ENCODE measurements at places on chromosomes 12 and 14.

GRCh38 chr12:55694651-55695050, 13.1 kb downstream of the ITGA7 start:
- DNase-seq: no peak

- no peak for DNase-seq
Measured at GRCh38 chr12:95788637-95789036, 1.9 kb downstream of the NTN4 start.

DNA sequence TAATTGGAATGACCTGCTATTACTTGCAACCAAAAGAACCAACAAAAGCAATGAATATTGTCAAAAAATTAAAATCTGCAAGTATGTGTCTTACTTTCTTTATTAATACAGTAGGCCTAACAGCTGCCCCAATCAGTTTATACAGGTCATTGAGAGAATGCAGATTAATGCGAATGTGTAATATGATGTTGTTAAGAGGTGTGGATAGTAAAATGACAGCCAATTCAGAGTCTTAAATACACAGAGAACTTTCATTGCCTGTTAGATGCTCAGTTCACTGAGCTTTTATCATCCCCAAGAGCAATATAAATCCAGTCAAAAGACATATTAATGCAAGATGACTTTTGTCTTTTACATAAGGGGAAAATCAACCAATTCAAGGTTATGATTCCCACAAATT, 58.7 kb downstream of the STXBP6 start:
- no peak for DNase-seq

GRCh38 chr12:48980953-48981756, 3.0 kb downstream of the WNT1 start:
- peak; percentile 54 for DNase-seq

DNA sequence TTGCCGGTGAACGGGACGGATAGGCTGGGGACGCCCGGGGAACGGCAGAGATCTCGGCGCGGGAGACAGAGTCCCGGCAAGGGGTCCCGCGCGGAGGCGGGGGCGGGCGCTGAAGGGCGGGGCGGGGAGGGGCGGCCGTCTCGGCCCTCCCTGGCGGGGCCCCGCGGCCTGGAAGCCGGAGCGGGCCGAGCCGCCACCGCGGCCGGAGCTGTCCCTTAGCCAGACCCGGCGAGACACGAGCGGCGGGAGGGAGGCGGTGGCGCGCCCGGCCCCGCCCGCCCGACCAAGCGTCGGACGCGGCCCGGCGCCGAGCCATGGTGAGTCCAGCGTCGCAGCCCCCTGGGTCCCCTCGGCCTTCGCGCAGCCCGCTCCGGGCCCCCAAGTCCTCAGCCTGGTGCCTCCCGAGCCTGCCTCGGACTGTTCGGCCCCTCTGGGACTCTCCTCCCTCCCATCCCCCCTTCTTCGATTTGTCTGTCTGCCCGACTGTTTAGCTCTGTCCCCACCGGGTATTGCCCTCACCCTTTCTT, at the start of gene ARHGEF40:
TSS of gene ARHGEF40 (plus strand) at position 222 of the 527 bp plus-strand sequence. CDS start at position 315, 93 bp downstream.
- DNase-seq: peak; percentile 80

DNA sequence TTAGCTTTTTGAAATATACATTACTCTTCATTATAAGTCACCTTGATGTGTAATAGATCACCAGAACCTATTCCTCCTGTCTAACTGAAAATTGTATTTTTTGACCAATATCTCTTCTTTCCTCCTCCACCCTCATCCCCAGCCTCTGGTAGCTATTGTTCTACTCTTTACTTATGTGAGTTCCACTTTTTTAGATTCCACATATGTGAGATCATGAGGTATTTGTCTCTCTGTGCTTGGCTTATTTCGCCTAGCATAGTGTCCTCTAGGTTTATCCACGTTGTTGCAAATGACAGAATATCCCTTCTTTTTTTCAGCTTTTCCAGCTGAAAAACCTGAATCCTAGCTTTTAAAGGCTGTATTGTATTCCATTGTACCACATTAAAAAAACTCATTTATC, 82.1 kb downstream of the MIPOL1 start:
- DNase-seq: no peak

DNA sequence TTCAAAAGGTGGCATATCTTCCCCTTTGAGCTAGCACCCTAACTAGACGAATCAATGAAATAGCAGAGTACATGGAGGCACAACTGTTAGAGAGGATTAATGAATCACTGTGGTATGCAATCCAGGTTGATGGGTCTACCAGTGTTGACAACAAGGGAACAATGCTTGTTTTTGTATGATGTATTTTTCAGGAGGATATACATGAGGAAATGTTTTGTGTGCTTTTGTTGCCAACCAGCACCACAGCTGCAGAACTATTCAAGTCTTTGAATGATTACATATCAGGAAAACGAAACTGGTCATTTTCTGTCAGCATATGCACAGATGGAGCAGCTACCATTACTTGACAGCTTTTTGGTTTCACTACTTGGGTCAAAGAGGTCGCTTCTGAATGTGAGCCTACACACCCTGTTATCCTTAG, 142.6 kb downstream of the GPHN start:
- DNase-seq: no peak

DNA sequence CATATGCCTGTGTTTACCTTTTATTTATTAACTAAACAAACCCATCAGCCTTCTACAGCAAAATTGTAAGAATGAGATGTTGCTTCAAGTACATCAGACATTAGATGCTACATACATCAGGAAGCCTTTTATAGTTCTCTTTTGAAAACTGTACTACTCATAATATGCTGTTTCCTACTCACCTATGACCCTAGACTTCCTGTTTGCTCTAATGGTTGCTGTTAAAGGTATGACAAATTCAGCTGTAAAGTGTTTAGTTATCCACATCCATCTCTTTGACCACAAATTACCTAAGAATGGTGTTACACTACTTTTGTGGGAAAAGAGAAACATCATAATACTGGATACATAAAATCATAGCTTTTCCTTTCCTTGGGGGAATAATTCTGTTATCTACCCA, 220.0 kb downstream of the RAD51B start:
- DNase-seq: no peak

DNA sequence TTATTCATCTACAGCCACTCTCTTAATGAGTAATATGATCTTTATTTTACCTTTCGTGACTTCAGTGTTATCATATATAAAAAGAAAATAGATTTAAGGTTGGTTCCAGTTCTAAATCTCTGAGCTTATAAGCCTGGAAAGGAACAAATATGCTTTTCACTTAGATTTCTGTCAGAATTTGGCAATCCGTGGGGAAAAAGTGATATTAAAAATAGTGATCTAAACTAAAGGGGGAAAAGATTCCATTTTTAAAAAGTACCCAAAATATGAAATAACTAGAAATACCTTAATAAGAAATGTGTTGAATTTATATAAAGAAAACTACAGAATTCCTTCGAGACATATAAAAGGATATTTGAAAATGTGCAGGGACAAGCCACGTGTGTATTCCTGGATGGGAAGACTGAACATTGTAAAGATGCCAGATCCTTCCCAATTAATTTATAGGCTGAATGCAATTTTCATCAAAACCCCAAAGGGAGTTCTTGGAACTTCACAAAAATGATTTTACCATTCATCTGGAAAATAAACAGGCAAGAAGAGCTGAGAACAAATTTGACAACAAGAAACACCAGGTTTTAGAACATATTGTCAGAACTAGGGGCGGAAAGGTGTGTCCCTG, 142.5 kb downstream of the EFCAB11 start:
- DNase-seq: no peak

DNA sequence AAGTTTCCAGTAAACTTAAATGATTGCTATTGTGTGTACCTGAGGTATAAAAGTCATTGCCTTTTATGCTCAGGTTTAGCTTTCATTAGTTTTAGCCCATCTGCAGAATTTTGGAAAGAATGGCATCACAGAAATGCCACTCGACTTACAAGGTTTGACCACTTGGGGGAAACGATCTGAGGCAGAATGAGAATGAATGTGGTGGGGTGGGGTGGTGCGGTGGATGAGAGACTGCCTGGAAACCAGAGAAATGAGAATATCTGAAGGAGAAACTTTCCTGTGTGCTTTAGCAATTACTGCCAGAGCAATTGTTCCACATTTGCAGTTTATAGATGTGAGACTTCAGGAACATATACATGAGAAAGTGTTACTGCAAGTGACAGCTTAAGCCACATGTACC, 225.4 kb upstream of the PDE3A start:
- no peak for DNase-seq

DNA sequence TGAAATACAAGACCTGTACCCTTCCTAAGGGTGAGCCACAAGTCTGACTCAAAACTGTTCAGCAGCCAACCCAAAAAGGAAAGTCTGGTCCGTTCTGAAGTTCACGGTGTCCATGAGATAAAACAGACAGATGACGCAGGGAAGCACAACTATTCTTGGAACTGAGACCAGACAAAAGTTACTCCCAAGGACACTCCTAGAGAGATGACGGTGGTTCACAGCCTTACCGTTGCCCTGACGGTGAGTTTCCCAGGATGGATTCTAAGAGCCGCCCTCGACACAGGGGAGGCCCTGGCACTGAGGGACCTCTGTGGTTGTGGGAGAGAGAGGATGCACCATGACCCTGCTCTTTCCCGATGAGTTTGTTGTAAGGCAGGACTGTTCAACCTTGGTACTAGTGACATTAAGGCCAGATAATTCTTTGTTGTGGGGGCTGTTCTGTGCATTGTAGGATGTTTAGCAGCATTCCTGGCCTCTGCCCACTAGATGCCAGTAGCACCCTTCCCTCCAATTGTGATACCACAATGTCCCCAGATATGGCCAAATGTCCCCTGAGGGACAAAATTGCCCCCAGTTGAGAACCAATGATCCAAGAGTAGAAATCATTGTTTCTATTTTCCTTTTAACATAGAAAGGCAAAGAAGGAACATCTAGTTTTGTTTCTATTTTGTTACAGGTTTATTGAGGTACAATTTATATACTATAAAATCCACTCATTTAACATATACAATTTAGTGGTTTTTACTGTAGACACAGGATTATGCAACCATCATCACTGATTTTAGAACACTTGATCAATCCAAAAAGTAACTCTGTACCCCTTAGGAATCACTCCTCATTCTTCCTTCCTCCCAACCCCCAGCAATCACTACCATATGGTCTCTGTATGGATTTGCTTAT, 23.0 kb downstream of the OR10P1 start:
- DNase-seq: peak; percentile 43

GRCh38 chr14:66254038-66254437, 232.1 kb upstream of the CCDC196 start:
- no peak for DNase-seq

DNA sequence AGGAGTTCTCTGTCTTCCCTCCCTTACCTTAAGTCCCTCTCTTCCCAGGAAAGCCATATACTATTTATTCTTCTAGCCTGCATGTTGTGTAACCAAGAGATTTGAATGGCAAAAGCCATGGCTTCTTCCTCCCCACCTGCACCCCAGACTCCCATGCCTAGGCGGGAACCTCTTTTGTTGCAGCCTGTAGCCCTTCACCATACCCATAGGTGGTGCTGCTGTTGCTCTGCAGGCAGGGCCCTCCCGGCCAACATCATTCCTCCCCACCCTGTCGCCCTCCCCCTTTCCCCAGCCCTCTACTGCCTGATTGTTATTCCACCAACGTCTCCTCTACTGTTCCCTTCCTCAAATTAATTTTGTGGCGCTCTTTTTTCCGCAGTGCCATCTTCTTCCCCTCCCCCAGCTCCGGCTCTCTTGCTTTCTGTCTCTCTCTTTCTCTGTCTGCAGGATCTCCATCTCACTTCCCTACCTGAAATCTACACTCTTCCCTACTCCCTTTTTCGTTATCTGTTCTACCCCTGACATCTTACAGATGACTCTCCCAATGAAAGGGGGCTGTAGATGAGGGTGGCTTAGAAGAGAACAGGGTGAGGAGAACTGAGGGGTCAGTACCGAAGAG, 13.8 kb downstream of the NGDN start:
- DNase-seq: peak; percentile 91

All from Ammon's horn (tissue), 1 donor.